ENCODE measurements at places on chromosomes 13 and 19.
A peak's percentile ranks its signal among the peaks of the same experiment; 100 is the strongest.

DNA sequence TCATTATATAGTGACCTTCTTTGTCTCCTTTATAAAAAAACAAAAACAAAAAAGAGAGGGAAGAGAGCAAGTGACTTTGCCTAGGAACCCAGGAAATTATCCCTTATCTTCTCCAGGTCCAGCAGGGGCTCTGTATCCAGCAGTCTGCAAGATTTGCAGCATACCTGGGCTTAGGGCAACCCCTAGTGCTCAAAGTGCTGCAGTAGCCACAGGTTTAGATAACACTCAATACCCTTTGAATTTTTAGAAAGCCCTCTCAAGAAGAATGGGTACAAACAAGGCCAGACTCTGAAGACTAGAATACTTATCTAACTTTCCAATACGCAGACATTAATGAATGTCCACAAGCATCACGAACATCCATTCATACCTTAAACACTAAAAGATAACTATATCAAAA is 43.2 kb downstream of the CCNA1 start:
- DNase-seq: no peak

GRCh38 chr13:77620138-77620537 is 77.3 kb upstream of the SLAIN1 start:
- no peak for DNase-seq

DNA sequence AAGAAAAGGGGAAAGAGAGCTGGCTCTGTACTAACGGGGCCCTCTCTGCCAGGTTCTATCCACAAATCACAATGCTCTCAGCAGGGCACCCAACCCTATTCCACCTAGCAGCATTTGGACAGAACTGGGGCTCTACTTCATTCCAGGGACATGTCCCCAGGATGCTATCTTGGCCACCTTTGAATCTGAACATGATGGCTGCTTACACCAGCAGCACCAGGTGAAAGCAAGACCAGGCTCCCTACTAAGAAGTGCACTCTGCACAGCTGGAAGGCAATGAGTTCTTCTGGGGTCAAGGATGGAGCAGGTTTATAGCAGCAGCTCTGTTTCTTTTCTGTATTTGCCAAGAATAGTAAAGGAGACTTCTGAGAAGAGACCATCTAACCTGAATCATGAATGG is 222.4 kb downstream of the DACH1 start:
- DNase-seq: no peak

DNA sequence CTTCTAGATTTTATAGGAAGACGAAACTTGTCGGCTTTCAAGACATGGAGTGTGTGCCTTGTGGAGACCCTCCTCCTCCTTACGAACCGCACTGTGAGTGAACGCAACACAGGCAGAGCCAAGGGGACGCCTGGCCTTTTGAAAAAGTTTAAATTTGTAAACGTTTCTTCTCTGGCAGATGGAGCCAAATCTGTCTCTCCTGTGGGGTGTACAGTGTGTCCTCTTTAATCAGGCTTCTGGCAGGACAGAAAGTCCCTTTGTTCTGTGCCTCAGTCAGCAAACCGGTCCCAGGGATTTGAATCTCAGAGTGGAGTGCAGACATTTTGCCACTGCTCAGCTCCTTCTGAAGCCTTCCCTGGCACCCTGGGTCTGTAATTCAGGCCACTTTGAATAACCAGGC is 56.5 kb downstream of the TNFRSF19 start:
- DNase-seq: no peak

GRCh38 chr19:33134571-33135041 is 2.7 kb downstream of the WDR88 start:
- DNase-seq: peak; percentile 43

DNA sequence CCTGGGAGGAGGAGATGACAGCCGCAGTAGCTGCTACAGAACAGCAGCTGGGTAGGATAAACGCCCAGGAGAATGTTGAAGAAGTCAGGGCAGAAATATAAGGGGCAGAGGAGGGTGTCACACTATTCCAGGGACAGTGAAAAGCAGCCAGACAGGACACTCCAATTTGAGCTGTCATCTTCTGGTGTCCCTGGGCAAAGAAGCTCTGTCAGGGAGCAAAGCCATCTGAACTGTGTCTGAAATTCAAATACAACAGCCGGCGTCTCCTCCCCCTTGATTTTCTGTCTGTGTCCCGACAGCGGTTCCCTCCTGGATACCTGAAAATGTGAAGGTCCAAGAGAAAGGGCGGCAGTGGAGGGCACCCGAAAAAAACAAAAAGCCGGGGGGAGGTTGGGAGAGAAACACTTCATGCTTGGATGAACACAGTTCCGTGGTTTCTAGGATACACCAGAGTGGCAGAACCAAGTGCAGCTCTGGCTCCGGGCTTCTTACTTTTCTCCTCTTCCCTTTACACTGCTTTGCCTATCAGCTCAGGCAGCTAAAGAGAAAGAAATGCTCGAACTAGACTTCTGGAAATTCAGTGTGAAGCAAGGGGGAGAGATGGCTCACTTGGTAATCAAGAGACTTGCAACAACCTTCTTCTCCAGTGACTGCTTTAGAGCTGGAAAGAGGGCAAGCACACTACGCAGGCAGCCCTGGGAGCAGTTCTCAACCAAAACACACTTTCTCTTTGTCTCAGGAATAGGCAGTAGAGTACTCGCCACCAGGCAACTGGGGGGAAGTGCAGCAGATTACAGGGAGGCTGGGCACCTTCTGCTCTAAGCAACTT is 465.6 kb downstream of the ITGBL1 start:
- no peak for DNase-seq

DNA sequence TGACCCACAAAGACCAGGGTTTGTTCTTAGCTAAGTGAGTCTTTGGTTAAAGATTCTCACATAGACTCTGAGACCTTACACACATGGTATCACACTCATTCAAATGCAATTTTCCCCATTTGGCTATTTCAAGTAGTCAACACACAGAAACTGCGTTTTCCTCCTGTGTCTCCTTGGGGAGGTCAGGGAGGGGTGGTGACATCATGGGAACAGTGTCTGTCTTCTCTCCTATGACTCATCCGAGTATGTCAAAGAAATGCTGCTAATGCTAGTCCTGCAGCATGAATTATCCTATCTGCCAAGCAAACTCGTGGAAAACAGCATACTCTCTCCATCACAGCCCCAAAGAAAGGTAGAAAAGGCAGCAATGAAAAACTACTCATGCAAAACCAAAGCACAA is 100.2 kb downstream of the ENOX1 start:
- DNase-seq: no peak

DNA sequence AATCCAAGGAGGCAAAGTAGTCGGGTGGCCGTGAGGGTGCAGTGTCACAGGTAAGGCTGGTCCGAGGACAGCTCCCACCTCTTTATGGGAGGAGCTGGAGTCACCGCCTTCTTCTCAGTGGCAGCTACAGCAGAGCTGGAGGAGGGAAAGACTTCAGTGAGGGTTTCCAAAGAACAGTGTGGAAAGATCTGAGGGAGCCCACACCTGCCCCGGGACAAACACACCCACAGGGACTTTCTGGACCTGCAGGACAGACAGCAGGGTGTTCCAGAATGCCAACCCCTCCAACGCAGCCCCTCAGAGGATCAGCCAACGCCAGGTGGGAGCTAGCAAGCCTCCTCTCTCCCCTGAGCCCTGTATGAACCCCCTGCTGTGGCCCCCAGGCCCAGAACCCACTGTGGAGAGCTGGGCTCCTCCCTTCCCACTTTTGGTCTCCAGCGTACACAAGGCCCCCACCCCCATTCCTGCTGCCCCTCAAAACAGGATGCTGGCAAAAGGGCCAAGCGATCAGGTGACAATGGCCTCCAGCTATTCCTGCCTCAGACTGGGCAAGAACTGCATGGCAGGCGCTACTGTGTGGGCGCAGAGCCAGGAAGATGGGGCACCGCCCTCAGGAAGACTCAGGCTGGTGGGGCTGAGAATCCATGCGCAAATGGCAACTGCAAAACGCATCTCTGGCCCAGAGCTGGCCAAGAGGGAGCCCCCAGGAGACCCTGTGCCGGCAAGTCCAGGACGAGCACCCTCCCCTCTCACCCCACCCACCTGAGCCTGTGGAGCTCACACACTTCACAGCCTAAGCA is 3.5 kb upstream of the CD320 start:
- no peak for DNase-seq

DNA sequence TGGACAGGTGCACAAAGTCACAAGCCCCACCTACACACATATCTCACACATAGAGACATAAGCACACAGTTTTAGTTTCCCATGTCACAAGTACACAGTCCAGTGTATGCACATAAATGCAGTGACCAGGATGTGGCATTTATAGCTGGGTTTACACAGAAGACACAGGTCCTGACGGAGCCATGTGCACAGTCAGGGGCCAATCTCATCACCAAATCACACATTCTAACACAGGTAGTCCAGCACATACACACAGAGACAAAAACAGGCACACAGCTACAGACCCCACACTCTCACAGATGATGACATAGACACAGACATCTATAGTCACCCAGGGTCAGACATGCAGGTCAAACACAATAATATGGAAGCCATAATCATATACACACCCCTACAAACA is 2.1 kb downstream of the NUMBL start:
- DNase-seq: no peak

GRCh38 chr19:19039901-19040300 is 6.5 kb downstream of the ARMC6 start:
- DNase-seq: peak; percentile 28

- no peak for DNase-seq
These were observed 6.3 kb upstream of the LILRB3 start for GRCh38 chr19:54229146-54229545.

- no peak for DNase-seq
These were observed 661.7 kb downstream of the SLITRK6 start for GRCh38 chr13:85137516-85137915.

DNA sequence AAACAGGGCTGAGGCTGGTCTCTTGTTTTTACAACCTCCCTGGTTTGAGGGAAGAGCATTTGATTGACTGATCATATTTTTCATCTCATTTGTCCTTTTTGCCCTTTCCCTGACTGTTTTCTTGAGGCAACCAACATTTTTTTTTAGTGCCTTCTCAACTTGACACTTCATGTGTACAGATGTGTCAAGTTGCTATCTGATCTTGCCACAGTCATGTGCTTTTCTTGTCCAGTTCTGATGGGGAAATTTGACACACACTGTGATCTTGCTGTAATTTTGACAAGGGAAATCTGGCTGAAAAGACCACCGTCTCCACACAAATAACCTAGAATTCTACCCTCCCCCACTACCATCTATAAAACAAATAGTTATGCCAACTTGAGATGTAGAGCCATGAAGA is 329.6 kb downstream of the KCTD12 start:
- no peak for DNase-seq

DNA sequence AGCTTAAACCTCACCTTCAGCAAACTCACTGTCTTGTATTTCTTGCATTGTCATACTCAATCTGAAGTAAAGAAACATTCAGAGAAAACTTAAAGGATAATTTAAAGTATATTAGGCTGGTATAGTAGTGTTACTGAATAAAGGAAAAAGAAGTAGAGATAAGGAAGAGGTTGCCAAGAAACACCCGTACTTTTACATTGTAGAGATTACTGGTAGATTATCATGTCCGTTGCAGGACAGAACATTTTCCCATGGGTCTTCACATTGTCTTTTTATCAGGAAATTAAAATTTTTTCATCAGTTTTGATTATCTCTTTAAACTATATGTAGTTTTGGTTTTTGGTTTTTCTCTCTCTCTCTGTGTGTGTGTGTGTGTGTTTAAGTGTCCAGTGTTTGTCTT is 19.9 kb upstream of the GPR183 start:
- DNase-seq: no peak

GRCh38 chr19:47417107-47417745 is 2.1 kb downstream of the MEIS3 start:
- DNase-seq: no peak

- DNase-seq: no peak
These were observed at the start of gene TMEM86B for GRCh38 chr19:55228403-55229031. TMEM86B (minus strand) TSS chr19:55228763; CDS start chr19:55228741, 22 bp downstream.

GRCh38 chr19:50657222-50657669 is 8.0 kb downstream of the C19orf81 start:
- no peak for DNase-seq

DNA sequence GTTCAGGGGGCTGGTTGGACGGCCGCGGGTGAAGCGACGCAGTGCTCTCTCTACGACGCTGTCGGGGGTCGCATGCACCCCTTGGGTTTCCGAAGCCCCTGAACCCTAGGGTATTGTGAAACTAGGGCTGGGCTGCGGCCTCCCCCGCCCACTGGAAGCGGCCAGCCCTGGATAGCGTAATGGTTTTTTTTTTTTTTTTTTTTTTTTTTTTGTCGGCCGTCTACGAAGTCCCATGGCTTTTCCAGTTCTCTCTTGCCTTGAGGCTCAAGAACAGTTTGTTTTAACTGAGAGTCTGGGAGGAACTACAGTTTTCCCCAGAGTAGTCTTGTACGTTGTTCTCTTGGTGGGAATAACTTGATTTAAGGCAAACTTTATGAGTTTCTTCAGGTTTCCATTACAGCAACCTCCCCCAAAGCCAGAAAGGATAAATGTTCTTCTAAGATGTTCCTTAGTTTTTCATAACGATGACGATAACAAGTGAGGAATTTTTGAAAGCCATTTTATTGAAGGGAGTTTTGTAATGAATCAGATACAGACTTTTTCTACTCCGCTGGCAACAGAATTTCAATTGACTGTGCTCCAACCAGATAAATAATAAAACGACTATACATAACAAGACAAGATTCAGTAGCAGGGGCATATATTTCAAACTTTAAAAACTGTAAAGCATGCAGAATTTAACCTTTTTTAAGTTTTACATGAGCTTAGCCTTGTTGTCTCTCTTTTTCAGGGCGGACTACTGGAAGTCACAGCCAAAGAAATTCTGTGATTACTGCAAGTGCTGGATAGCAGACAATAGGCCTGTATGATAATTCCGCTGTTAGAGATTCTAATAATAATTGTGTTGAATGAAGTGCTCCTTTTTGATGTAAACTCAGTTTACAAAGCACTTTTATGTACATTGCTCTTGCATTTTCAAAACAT is 867 bp downstream of the WBP4 start:
- no peak for DNase-seq

DNA sequence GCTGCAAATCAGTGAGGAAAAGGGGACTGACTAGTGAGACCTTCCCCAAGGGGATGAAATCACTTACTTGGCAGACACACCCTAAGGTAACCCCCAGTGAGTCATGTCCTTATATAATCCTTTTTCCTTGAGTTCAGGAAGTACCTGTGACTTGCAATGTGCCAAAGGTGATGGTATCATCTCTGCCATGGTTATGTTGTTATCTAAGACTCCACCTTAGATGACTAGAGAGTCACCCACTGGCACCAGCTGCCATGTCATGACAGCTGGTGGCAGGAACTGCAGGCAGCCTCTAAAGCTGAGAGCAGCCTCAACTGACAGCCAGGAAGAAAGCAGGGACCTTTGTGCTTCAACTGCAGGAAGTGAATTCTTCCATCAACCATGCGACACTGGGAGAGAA is 12.5 kb downstream of the PBX4 start:
- DNase-seq: peak; percentile 66

- no peak for DNase-seq
These were observed 21.3 kb downstream of the ARHGEF1 start for GRCh38 chr19:41904118-41904870.

Measured in activated CD4-positive, alpha-beta T cell treated with anti-CD3 and anti-CD28 coated beads, Interleukin-2, Interleukin-4, amounts not matched to agents 100 ng/mL and 50 ng/mL, durations not matched to agents 16 hours and 8 hours (primary cell).